Activated T-helper 2 cell treated with anti-CD3 and anti-CD28 coated beads, Interferon-gamma antibody, Interleukin-2, Interleukin-4, amounts not matched to agents 10 μg/mL and 5 μg/mL and 100 μg/mL, durations not matched to agents 14 hours and 24 hours and 36 hours (primary cell): ENCODE measurements at places on chromosomes 2 and 18. TPM values are rescaled to one million over a fixed set of nuclear protein-coding genes. Genes with fewer than 3 reads are reported as not detected.
A peak's percentile ranks its signal among the peaks of the same experiment; 100 is the strongest.

DNA sequence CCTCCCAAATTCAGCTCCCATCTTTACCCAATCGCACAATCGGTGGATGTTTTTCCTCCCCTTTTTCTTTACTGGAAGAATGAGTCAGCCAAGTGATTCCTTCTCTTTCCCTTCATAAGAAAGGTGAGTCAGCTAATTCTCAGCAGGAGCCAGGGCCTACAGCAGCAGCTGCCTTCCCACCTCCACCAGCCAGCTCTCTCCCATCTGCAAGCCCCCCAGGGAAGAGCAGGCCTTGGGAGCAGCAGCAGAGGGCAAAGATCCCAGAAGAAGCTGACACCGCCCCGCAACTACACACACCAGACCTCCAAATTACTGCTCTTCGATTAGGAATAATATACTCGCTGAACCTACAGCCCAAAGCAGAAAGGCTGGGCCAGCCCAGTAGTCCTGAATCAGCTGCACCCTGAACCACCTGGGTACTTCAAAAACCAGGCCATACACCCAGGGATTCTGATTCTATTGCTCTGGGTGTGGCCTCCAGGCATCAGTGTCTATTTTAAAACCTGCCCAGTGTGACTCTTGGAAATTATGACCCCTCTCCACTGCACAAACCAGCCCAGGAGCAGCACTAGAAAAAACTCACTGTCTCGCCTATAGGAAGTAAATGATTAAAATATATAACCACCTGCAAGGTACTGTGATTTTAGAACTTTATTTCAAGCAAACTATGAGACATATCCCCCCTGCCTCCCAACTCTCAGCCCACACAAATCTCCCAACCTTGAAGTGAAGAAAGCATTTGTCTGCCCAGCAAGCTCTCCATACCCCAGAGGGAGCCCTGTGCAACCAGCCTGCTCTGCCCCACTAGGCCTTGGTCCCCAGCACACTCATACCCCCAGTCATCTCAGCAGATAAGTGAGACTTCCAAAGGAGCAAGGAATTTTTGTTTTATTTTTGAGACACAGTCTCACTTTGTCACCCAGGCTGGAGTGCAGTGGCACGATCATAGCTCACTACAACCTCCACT, 7.3 kb downstream of the SFXN5 start:
- DNase-seq = no peak

GRCh38 chr2:37934591-37935513, 9.8 kb downstream of the RMDN2 start:
- DNase-seq = no peak

- peak; percentile 29 for DNase-seq
Measured at GRCh38 chr2:85754313-85755095, 713 bp downstream of the ATOH8 start.

GRCh38 chr2:32277363-32277673, 386 bp upstream of the YIPF4 start:
- no peak for DNase-seq

DNA sequence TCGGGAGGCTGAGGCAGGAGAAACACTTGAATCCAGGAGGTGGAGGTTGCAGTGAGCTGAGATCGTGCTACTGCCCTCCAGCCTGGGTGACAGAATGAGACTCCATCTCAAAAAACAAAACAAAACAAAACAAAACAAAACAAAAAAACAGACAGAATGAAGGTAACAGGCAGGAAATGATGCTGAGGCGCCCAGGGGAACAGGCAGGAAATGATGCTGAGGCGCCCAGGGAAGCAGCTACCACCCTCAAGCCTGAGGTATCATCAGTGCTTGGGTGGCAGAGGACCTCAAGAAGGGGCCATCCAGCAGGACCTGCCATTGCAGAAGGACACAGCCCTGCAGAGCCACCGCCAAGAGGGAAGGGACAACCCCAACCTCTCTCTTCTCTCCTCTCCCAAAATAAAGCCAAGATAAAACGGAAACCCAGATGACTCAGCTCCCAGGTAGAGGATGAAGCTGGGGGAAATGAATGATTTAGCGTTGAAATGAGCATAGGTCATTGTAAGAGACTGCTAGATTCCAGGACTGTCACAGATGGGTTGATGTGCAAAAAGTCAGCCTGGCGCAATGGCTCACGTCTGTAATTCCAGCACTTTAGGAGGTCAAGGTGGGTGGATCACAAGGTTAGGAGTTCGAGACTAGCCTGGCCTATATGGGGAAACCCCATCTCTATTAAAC, 19.3 kb downstream of the SOWAHC start:
- DNase-seq = no peak

GRCh38 chr2:191923652-191923997, 76.7 kb upstream of the CAVIN2 start:
- DNase-seq = no peak

The GDF7 gene
- 0.05 and 0.11 TPM in 2 replicates for total RNA-seq

GRCh38 chr2:106168657-106169056, 25.4 kb downstream of the UXS1 start:
- no peak for DNase-seq
